Fibroblast of skin of right biceps (primary cell): ENCODE measurements at places on chromosomes 4 and X.

- peak; percentile 0 for DNase-seq
Measured at GRCh38 chrX:128287693-128288092, 235.5 kb upstream of the ACTRT1 start.

- DNase-seq, result no peak
Measured at GRCh38 chr4:145815027-145815612, 123.5 kb downstream of the ZNF827 start.

GRCh38 chr4:151417164-151417571, 8.2 kb downstream of the FHIP1A start:
- DNase-seq, result no peak

GRCh38 chr4:26619784-26620183, 35.9 kb downstream of the TBC1D19 start:
- DNase-seq, result peak; percentile 31

DNA sequence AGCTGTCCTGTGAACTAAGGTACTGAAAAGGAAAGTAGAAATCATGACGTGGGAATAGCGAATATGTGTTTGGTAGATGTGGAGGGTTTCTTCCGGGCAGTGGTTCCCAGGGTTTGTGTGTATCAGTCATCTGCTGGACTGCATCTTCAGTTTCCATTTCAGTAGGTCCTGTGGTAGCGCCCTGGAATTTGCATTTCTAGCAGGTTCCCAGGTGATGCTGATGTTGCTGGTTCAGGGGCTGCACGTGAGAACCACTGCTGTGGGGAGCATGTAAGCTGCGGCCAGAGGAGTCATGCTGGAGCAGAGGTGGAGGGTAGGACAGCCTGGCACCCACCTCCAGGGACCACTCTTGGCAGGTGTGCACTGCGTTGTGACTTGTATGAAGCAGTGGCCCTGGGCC, 47.1 kb downstream of the ARHGAP10 start:
- no peak for DNase-seq

- no peak for DNase-seq
Measured at GRCh38 chr4:161442921-161443320, 720.9 kb downstream of the FSTL5 start.

DNA sequence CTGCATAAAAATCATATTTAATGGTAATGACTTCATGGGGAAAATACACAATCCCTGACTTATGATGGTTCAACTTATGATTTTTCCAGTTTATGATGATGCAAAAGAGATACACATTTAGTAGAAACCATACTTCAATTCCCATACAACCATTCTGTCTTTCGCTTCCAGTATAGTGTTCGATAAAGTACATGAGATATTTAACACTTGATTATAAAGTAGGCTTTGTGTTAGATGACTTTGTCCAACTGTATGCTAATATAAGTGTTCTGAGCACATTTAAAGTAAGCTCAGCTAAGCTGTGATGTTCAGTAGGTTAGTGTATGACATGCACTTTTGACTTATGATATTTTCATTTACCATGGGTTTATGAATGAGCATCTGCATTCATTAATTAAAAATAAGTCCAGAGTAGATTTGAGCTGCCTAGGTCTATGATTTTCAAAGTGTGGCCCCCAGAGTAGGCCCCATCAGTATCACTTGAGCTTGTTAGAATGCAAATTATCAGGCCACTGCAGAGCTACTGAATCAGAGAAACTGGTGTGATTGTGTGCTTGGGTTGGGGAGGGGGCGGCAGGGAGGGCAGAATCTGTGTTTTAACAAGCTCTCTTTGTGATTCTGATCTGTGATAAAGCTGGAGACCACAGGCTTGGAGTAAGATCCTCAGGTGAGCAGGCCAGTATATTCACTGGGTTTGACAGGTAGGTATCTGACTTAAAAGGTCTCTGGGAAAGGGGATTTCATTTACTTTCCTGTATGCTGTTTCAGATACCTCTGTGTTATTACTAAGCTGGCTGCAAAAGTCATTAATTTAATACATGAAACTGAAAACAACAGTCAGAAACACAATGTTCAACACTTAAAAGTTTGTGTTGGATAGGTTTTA, 8.4 kb downstream of the ATP10D start:
- no peak for DNase-seq

DNA sequence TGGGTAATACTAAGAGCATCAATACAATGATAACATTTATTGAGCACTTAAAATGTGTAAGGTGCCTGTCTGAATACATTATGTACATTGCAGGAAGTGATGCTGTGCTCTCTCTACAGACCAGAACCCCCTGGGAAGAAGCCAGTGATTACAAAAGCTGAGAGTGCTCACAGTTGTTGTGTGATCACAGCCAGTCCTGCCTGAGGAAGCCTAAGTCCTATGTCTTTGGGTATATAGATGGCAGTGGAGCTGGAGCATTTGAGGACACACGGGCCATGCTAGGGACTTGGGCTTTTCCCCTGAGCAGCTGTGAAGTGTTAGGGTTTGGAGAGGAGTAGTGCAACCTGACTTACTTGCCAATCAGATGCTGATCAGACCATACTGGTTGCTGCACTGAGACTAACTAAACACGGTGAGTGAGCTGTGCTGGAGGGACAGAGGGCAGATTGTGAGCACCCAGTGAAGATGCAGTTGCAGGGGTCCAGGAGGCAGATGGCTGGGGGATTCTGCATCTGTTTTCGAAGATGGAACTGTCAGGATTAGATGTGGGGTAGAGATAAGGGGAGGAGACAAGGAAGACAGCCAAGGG, 60.8 kb upstream of the TBC1D14 start:
- no peak for DNase-seq
